NT2/D1 (cell line): ENCODE measurements at places on chromosomes 7 and 10.

GRCh38 chr10:110850099-110850498 is 21.6 kb upstream of the PDCD4 start:
- DNase-seq, result no peak

DNA sequence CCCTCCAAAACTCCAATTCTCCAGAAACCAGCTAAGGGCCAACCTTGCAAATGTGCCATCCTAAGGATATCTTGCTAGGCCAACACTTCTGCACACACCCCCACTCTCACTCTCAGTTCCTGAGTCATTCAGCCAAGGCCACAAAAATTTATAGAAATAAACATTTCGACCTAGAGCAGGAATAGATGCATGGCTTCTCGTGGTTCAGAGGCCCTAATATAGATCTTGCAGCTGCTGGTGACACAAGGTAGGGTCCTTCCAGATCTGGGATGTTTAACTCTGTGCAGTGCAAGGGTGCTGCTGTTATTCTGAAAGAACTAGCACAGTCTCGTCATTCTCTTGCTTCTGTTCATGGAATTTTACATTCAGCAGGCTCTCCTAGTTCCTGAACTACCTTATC is 369.3 kb downstream of the CALN1 start:
- DNase-seq, result no peak

DNA sequence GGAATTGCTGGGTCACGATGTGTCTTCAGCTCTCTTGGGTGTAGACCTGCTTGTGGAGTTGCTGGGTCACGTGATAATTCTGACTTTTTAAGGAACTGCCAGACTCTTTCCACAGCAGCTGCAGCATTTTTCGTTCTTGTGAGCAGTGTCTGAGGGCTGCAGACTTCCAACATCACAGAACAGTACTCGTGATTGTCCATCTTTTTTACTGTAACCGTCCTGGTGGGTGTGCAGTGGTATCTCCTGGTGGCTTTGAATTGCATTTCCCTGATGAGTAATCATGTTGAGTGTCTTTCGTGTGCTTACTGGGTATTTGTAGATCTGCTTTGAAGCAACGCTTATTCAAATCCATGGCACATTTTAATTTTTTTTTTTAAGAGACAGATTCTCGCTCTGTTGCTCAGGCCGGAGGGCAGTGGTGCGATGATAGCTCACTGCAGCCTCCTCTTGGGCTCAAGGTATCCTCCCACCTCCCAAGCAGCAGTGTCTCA is 22.7 kb downstream of the INPP5A start:
- no peak for DNase-seq

- peak; percentile 83 for DNase-seq
These were observed 330.0 kb downstream of the ARL4A start for GRCh38 chr7:13017333-13017857.

GRCh38 chr10:28713626-28714352 is 36.5 kb downstream of the BAMBI start:
- no peak for DNase-seq
